ENCODE measurements at places on chromosomes 12 and 14.

- no peak for DNase-seq
Observed at GRCh38 chr12:127558361-127558760, 708.6 kb upstream of the TMEM132C start.

- DNase-seq: no peak
Observed at GRCh38 chr12:131350943-131351318, 360.0 kb upstream of the SFSWAP start.

DNA sequence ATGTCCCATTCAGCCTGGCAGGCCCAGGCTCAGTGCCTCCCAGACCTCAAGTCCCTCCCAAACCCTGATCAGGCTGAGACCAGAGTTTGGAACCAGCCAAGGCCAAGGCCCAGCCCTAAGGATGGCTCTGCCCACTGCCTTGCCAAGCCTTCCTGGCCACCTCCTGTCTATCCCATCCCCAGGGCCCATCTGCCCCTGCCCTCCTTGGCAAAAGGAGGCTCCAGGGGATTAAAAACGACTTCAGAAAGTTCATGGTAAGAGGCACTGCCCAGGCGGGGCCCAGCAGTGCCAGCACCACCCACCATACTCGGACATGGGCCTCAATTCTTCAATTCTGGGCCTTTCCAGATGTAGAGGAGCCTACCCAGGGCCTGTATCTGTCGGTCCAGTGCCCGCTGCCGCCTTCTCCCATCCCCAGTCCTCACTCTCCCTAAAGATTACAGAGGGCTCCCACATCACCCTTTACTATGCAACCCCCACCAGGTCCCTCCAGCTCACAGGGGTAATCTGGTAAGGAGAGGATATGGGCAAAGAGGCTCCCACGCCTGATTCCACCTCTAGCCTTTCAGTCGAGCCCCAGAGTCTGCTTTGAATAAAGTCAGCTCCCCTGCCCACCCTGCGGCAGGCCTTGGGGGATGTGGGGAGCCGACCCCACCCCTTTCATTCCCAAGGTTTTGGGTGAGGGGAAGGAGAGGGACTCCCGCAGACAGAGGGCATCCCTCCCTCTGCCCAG, 932 bp downstream of the ADCY6 start:
- no peak for DNase-seq

DNA sequence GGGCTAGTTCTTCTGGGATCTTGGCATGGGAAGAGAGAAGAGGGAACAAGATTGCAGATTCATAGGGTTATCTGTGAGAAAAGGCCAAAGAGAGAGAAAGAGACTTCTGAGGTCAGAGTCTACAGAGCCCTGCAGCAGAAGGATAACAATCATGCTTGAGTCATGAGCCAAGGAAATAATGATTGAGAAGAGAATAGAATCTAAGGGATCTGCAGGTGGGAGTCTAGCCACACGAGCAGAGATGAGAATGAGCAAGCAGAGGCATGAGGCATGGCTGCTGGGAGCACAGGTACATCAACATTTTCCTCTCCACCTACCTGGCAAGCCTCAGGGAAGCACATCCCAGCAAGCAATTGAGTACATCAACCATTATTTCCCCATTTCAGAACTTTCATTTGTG, 303.7 kb downstream of the LRIG3 start:
- DNase-seq: no peak

DNA sequence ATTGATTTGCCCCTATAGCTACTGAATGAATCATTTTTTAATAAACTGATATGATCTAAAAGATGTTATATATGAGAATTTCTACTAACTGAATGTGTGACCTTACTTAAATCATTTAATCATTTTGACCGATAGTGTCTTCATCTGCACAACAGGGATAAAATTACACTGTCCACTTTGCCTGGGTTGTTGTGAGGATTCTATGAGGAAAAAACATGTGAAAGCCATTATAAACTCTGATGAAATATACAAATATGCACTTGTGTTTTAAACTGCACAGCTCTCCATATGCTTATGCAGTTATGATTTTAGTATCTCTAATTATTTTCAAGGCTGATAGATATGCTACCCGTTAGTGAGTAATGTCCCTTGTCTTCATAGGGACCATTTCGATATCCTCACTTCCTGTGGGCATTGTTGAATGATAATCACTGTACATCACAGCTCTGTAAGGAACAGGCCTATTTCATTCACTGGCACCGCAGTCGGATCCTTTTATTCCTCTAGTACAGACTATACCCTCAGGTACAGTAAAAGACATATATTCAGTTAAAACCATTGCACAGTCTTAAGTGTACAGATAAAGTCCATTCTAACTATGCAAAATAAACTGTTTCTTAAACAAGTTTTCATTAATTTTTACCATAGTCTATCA, 88.7 kb upstream of the RAP1B start:
- DNase-seq: no peak

DNA sequence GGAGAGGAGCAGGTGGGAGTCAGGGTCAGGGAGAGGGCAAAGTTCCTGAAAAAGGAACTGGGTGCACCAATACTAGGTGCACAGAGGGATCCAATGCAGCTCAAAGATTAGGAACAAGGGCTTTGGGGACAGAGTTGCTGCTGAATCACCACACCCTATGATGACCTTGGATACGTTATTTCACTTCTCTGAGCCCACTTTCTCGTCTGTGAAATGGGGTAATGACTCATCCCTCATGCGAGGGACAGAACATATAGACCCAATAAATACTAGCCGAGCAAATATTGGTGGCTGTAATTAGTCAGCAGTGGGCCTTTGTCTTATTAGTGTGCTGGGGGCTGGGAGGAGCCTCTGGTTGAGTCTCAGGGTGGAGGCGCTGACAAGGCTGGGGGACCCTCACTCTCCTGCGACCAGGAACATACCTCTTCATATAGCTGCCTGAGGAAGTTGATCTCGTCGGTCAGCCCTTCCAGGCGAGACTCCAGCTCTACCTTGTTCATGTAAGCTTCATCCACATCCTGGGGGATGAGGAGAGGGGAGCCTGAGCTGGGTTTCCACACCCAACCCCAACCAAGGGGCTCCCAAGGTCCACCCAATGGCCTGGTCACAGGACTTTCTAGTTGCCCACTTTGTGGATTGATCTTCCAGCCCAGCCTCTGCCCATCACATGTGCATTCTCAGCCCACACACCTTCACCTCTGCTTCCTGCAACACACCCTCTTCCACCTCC, 4.5 kb downstream of the KRT8 start:
- no peak for DNase-seq

DNA sequence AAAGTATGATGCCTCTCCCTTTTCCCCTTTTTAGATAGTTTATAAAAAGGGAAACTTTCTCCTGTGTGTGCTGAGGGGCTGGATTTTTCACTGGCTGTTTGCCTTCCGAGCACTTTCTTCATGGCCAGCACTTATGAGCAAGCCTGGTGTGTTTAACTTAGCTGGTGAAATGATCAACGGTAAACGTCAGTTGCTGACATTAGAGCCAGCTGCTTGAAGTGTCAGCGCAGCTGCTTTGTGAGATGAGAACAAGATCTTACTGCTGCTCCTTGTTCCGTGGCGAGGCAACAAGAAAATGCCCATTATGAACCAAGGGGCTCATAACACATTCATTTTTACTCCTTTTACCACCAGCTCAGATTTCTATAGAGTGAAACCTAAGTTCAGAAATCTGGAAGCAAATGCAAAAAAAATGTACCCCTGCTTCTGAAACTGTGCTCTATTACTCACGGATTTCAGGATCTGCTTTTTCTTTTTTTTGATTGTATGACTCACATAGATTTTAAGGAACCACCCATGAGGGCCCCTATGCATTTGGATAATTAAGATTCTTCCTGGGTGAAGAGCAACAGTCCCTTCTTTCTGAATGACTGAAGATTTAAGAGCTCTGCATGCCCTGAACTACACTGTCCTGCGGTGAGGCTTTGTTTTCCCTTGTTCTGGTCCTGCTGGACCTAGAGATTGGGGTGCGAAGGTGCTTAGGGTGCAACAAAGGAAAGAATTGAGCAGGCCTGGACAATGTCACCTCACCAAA, 74.3 kb upstream of the CPM start:
- DNase-seq: no peak

Measured in type B pancreatic cell (in vitro differentiated cells).